ENCODE measurements at places on chromosomes 1 and 21. TPM values are rescaled to one million over a fixed set of nuclear protein-coding genes. Genes with fewer than 3 reads are reported as not detected.
A peak's percentile ranks its signal among the peaks of the same experiment; 100 is the strongest.

The DNAJC28 gene
- total RNA-seq, result 2.0 TPM

The HHAT gene
- 5.5 TPM for total RNA-seq

The ECM1 gene
- total RNA-seq, result 2.8 TPM

The OR2T29 gene
- not detected for total RNA-seq

The CDA gene
- 7.4 TPM for total RNA-seq

The DTL gene
- total RNA-seq, result 37.7 TPM

The ASCL5 gene
- total RNA-seq, result not detected

The SPATA17 gene
- 3.0 TPM for total RNA-seq

The RPS6KC1 gene
- total RNA-seq, result 24.1 TPM

The LMX1A gene
- total RNA-seq, result not detected

The GSTM5 gene
- not detected for total RNA-seq

The TSPEAR gene
- total RNA-seq, result not detected

DNA sequence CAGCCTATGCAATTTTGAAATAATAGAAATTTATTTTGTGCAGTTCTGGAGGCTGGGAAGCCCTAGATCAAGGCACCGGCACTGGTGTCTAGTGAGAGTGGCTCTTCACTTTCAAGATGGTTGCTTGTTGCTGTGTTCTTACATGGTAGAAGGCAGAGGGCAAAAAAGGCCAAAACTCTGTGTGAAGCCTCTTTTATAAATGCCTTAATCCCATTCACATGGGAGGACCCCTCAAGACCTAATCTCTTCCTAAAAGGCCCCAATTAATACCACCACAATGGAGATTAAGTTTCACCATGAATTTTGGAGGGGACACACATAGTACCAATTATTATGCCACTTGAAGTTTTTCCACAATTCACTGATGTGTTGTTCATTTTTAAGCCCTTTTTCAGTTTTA lies 21.0 kb downstream of the PRKAB2 start:
- no peak for DNase-seq

GRCh38 chr1:72324451-72324850 lies 42.1 kb upstream of the NEGR1 start:
- no peak for DNase-seq

DNA sequence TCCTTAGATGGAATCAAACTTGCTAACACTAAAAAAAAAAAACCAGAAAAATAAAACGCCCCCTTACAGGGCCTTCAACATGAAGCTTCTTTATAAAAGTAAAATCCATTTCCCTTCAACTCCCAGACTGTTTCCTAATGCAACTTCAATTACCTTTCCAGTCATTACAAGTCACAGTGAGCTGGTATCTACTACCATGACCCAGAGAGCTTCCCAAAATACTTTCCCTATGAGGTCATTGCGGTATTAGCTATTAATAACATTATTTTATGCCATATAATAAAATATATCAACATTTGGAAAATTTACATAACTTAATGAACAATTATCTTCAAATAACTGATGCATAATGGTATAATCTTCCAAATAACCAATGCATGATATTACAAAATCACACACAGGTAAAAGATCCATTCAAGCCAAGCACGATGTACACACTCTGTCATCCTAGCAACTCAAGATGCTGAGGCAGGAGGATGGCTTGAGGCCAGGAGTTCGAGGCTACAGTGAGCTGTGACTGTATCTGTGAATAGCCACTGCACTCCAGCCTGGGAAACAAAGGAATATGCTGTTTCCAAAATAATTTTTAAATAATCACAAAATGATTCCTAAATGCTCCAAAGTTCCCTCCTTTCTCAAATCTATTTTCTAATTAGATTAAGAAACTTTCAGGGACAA lies 24.1 kb downstream of the EIF4G3 start:
- no peak for DNase-seq

- DNase-seq, result no peak
Observed at GRCh38 chr1:77817368-77818209, 38.1 kb downstream of the MIGA1 start.

DNA sequence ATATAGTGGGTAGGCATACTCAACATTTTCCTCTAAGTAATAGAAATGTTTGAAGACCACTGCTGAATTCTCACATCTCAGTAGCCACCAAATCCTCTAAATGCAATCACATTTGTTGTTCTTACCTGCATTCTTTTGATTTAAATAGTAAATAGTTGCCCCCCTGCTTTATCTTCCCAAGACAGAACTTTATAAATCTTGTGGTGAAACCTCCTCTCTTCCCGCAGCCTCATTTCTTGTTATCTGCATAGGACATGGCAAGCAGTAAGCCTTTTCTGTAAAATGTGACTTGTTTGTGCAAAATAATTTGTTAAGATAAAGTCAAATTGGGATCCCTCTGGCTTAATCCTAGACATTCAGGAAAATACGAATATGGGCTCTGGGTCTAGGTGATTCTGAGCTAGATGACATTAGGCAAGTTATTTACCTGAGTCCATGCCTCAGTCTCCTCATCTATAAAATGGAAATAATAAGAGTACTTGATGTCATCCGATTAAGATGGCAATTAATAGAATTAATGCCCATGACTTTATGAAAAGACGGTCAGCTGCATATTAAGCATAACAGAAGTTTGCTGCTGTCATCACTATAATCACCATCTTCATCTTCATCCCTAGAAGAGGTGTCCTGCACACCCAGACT lies 77.7 kb downstream of the LRRC8C start:
- no peak for DNase-seq

DNA sequence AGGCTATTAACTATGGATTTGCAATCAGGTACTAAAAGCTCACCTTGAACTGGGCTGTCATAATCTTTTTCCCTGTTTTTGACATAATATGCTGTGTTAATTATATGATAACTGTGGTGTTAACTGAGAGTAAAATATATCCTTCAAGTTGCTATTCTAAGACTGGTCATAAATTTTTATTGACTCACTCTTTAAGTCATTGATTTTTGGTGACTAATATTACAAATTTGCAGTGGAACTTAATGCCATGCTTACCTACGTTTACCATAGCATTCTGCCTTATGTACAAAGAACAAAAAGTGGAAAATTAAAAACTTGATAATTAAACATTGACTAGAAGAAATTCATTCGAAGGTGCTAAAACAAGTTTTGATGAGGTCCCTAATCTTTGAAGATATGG lies 872.4 kb downstream of the BRINP3 start:
- DNase-seq, result no peak

GRCh38 chr1:119582801-119583200 lies 65.3 kb downstream of the ZNF697 start:
- DNase-seq, result peak; percentile 52

- DNase-seq, result no peak
Observed at GRCh38 chr1:58979086-58979485, 195.2 kb upstream of the JUN start.

GRCh38 chr1:154846565-154847442 lies 23.3 kb downstream of the KCNN3 start:
- no peak for DNase-seq

- DNase-seq, result peak; percentile 14
Observed at GRCh38 chr1:15350551-15351200, 59.0 kb upstream of the EFHD2 start.

DNA sequence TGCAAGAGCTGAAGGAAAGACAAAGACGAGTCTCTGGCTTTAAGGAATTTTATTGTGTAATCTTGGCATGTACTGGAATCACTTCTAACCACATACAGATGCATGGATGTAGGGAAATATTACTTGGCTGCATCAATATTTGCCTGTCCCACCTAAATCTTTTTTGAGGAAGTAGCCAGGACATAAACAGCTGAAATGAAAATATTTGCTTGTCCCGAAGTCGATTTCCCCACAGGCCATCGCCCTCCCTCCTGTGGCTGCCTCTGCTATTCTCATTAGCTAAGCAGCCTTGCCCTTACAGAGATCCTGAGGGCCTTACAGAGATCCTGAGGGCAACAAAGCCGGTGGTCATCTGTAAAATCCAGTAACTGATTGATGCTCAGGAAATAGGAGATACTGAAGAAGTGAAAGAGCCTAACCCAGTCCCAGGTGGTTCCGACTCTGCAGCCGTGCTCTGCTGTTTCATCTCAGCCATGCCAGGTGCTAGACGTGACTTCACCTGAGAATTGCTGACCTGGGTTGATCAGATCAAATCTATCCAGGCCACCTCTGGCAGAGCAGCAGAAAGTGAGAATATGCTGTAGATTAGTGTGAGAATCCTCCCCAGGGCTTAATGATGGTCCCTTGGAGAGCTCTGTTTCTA lies 25.5 kb downstream of the MAN1C1 start:
- DNase-seq, result no peak

DNA sequence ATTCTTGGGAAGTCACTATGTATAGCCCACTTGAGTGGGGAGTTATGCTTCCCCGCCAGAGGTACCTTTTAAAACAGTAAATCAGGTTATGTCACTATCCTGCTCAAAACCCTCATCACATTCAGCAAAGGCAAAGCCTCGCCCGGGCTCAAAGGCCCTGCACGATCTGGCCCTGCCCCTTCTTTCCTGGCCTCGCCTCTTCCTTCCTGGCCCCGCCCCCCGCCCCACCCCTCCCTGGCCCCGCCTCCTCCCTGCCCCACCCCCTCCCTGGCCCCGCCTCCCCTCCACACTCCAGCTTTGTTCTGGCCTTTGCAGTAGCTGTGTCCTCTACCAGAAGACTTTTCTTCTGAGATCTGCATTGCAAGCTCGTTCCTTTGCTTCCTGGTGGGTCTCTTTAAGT lies 6.6 kb downstream of the LDLRAD2 start:
- no peak for DNase-seq

GRCh38 chr1:152050886-152051675 lies 14.3 kb upstream of the S100A11 start:
- no peak for DNase-seq

DNA sequence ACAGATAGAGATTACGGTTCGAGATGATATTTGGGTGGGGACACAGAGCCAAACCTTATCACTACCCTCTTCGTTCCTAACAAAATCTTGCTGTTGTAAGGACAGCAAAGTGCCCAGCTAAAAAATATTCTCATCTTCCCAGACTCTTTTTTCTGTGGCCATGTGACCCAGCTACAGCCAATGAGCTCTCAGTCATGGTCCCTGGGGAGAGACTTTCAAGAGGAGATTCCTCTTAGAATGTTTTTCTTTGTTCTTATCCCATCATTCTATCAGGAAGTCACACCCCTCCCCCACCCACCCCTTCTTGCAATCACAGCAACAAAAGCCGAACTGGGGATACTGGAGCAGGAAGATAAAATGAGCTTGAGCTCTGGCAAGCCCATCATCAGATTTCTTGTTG lies 247.1 kb downstream of the CHRM3 start:
- DNase-seq, result no peak

GRCh38 chr1:41751804-41752513 lies 166.8 kb downstream of the HIVEP3 start:
- DNase-seq, result no peak

GRCh38 chr1:40774266-40774998 lies 9.2 kb upstream of the KCNQ4 start:
- DNase-seq, result peak; percentile 77

DNA sequence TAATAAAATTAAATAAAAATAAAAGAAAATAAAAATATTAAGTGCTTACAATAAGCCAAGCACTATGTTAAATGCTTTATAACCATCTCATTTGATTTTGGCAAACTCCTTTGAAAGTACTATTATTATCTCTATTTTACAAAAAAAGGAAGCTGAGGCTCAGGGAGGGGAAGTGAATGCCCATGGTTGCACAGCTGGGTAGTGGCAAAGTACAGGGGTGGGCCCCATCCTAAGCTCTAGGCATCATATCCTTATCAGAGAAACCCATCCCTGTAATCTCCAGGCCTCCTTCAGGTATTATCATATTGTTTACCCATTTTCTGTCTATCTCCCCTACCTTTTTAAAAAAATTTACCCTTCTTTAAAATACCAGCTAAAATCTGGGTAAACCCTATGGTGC lies 2.3 kb upstream of the MED18 start:
- DNase-seq, result no peak

GRCh38 chr1:212045981-212046380 lies 10.4 kb downstream of the DTL start:
- no peak for DNase-seq

DNA sequence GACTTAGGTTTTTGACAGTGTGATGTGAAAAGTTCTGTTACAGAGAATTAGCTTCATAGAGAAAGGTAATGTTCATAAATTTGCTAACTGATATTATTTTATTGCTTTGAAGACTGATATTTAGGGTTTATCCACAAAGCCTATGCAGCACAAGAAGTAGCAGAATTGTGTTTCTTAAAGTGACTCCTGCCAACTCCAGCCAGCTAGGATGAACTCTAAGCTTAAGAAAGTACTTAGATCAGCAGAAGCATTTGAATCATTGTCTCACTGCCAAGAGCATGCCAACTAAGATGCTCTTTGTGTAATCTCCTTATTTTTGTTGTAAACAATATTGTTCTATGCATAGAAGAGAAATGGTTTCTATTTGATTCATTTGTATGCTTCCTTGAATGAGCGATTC lies 589.4 kb upstream of the ADGRL4 start:
- no peak for DNase-seq

DNA sequence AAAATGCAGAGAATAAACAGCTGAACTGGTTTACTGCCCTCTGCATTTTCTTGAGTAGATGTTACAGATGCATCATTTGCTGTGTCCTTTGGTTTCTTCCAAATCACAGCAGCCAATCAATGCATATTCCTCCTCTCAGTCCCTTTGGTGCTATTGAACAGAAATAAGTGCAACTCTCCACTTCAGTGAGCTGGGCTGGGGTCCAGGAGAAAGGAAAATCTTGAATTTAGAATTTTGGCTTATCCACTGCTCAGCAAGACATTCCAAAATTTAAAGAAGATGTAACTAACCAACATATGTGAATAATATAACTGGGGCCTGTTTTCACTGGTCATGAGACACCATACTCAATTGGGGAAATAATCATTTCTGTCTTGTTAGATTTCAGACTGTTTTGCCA lies 39.2 kb downstream of the PRMT6 start:
- no peak for DNase-seq

GRCh38 chr1:143735764-143736461 lies 235.9 kb downstream of the FAM72C start:
- DNase-seq, result peak; percentile 59

- DNase-seq, result peak; percentile 48
Observed at GRCh38 chr1:54945393-54945936, 35.0 kb upstream of the TMEM61 start.

DNA sequence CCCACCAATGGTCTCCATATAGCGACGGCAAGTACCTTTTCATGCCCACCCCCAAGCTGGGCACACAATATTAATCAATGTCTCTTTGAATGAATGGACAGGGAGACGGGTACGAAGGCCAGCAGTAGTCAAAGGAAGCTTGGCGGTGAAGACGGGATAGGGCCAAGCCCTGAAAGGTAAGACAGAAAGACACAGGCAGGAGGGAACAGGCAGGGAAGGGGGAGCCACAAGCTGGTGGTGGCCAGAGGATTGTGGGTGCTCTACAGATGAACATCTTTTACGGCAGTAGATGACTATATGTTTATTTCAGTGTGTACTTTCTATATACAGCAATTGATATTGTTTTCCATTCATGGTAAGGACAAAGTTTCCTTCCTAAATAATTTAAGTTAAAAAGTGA lies 16.3 kb downstream of the CAPZB start:
- no peak for DNase-seq

Measured in Calu3 (cell line).